B cell (primary cell): ENCODE measurements at places on chromosomes 4 and X.

- peaks cover 67% of the 10 kb centered on the region for H3K27me3 ChIP-seq
- peak; percentile 65 for DNase-seq
- no peak within 1 kb of the TSS for H3K27ac ChIP-seq
- H3K4me1 ChIP-seq = peaks cover 49% of the 10 kb centered on the region
- peak within 1 kb of the TSS; percentile 34 for H3K4me3 ChIP-seq
These were observed at the start of gene MSX1 for GRCh38 chr4:4859325-4859798. Gene MSX1 (plus strand): TSS chr4:4859665. CDS start chr4:4859900, 235 bp downstream.

DNA sequence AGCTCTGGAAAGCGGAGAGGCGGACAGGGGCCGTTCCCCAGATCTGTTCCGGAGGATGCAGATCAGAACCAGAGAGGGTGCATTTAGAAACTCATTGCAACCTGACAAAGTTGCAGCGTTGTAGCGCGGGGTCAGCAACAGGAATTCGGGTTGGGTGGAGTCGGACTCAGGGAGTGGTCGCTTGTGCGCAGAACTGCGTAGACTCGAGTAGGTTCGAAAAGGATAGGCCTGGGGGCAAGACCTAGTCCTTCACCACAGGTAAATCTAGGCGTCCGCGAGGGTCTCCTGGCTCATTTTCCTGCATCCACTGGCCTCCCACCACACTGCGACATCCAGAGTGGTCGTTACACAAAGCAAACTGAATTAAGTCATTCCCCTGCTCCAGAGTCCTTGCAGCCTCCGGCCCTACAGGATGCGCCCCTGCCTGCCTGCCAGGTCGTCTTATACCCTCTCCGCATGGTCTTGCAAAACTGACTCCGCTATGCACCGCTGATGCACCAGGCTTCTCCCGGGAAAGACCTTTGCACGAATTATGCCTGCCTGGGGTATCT is 4.7 kb upstream of the ZNF518B start:
- H3K4me3 ChIP-seq = peak overlapping the region; percentile 33
- H3K4me1 ChIP-seq = peaks cover 21% of the 10 kb centered on the region
- H3K36me3 ChIP-seq = no peaks in the 10 kb centered on the region
- DNase-seq = no peak
- H3K27ac ChIP-seq = no peak overlapping the region

GRCh38 chrX:148976571-148977400 is 476.4 kb downstream of the AFF2 start:
- no peak for DNase-seq
- no peaks in the 10 kb centered on the region for H3K27me3 ChIP-seq
- H3K4me3 ChIP-seq = no peak overlapping the region
- no peak overlapping the region for H3K27ac ChIP-seq

DNA sequence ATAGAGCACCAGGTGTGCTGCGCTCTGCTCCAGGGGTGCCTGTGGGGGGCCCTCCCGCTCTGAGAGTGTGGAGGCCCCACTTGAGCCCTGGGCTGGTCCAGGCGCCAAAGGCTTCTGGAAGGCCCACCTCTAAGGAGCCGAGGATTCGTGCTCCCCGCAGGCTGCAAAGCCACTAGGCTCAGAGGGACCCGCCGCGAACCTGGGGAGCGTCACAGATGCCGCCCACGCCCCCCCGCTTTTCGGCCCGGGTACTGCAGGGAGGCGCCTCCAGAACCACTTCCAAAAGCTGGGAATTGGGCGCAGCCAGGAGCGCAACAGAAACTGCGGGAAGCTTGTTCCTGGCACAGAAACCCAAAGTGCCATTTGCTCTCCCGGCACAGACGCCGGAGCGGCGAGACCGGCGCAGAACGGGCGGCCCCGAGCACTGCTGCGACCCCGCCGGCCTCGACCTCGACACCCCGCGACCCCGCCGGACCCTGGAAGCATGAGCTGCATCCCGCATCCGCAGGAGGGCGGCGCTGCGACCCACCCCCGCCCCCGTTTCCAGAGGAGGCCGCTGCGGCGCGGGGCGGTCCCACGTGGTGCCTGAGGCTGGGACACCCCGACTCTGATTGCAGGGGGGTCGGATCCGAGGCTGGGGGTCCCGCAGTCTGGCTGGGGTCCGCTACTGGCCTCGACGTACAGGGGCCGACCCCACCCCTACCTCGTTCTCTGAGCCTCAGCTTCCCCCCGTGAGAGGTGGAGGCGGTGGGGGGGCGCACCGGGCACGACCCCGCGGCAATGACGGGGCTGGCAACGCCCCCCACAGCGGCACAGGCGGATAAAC is 30.8 kb downstream of the CPLX1 start:
- H3K36me3 ChIP-seq = no peaks in the 10 kb centered on the region
- H3K4me3 ChIP-seq = no peak overlapping the region
- H3K27me3 ChIP-seq = peaks cover 54% of the 10 kb centered on the region
- H3K27ac ChIP-seq = no peak overlapping the region
- peak; percentile 27 for DNase-seq
- H3K4me1 ChIP-seq = peaks cover 36% of the 10 kb centered on the region
